AG04449 (cell line): ENCODE measurements at places on chromosomes 3 and 15.

- DNase-seq: no peak
These were observed 604 bp downstream of the CCPG1 start for GRCh38 chr15:55407498-55408011.

- DNase-seq: no peak
These were observed 140.9 kb downstream of the RPLP1 start for GRCh38 chr15:69593488-69593887.

GRCh38 chr3:65993134-65993900, 45.4 kb downstream of the MAGI1 start:
- DNase-seq: no peak

GRCh38 chr15:65818927-65819562, 27.0 kb upstream of the DENND4A start:
- no peak for DNase-seq

- DNase-seq: no peak
These were observed 6.3 kb downstream of the GYG1 start for GRCh38 chr3:148997623-148998022.

DNA sequence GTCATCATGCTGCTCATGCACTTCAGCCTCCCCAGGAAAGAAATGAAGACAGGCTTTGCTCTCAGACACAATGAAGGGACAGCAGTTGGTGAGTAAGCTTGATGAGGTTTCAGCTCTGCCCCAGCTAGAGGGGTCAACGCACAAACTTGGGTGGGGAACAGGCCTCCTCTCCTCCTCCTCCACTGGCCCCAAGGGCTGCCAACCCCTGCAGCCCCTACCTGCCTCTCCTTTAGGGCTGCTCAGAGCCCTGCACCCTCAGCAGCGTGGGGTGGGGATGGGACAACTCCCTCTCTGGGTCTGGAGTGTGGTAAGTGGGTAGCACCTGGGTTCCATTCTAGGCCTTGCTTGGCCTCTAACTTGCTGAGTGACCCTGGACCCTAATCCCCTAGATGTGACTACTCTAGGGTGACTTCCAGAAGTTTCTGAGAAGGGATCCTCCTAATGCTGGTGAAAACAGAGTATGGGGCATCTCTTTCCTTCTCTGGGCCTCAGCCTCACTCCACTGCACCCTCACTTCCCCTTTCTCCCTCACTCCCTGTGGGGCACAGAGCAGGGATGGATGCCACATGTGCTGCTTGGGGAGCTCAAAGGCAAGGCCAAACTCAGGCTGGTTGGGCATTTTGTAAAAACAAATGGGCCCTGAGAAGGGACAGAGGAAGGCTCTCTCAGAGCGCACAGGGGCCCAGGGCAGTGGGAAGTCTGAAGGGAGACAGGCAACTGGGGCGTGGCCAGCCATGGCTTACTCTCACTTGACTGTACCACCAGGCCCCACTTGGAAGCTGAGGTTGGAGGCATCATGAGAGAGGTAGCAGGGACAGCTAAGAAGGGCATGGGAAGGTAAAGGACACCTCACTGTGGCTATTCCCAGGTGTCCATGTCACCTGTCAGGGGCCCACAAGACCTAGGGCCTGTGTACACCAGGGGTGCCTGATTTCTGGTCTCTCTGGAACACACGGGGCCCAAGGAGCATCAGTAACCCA, 64.0 kb downstream of the SYNM start:
- no peak for DNase-seq

DNA sequence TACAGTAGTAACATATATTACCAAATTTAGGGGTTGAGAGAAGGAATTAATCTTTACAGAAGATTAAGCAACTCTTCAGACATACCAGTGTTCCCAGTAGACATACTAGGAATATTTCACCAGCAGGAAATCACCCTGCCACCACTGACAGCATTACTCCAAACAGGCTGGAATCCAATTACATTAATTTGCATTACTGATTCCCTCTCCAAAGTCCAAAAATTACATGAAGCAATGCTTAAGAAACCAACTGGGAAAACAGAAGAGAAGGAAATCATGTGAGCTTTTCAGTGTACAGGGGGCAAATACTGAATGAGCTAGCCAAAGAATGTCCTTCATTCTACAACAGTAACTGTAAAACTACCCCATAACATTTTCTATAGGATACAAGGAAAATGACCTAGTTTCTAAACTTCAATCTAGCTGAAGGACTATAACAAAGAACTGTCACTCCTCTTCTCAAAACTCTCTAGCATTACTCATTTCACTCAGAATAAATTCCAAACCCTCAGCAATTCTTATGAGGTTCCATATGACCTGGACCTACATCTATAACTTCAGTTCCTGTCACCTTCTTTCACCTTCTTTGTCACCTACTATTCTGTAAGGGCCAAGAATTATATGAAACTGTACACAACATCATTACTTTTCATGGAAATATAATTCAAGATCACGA, 72.7 kb downstream of the INO80 start:
- DNase-seq: peak; percentile 77

DNA sequence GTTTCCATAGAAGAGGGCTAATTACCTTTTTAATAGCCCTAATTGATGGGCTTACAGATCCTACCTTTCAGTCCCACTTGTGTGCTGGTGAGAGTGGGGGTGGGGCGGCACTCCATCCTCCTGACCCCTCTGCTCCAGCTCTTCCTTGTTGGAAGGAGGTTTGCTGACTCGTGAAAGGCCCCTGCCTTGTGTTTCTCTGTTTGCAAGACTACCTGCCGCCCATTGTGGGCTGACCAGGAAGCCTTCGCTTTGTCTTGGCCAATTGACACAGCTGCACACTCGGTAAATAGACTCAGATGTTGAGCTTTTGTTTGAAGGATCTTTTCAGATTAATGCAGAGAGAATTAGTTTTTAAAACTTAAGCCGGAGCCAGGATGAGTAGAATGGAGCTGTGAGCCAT, 197.3 kb upstream of the HES1 start:
- no peak for DNase-seq
